ENCODE measurements at places on chromosomes 2 and 18.

DNA sequence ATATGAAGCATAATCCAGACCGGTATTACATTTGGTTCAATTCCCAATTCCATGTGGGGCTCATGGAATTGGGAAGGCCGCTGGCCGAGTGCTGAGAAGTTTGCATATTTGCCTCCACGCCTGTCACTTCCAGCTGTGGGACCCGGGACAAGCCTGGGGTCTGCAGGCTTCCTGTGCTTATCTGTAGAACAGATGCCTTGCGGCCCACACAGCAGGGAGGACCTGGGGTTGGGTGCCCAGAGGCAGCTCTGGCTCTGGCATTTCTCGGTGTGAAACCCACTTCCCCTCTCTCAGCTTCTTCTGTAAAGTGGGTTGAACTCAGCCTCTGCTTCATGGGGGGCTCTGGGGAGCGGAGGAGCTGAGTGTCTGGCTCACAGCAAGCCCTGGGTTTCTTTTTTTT lies 97.9 kb downstream of the SH3BP4 start:
- no peak for DNase-seq

DNA sequence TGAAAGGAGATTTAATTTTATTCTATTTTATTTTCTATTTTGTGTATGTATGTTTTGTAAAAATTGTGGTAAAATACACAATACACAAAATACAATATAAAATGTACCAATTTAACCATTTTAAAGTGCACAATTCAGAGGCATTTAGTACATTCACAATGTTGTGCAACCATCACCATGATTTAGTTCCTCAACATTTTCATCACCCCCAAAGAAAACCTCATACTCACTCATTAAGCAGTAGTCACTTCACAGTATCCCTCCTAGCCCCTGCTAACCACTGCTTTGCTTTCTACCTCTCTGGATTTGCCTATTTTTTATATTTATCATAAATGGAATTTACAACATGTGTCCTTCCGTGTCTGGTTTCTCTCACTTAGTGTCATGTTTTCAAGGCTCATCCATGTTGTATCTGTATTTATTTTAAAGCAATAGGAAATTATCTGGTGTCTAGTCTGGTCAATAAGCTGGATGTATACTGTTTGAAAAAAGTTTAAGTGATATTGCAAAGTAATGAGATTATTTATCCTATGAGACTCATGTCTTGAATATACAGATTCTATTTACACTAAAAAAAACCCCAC lies 77.9 kb upstream of the GLS start:
- DNase-seq = no peak

- peak; percentile 82 for DNase-seq
Observed at GRCh38 chr2:108271691-108272253, 16.9 kb upstream of the SULT1C2 start.

- no peak for DNase-seq
Observed at GRCh38 chr18:24189664-24190346, 50.9 kb downstream of the CABYR start.

- no peak for DNase-seq
Observed at GRCh38 chr2:20419752-20420151, 27.1 kb upstream of the RHOB start.

DNA sequence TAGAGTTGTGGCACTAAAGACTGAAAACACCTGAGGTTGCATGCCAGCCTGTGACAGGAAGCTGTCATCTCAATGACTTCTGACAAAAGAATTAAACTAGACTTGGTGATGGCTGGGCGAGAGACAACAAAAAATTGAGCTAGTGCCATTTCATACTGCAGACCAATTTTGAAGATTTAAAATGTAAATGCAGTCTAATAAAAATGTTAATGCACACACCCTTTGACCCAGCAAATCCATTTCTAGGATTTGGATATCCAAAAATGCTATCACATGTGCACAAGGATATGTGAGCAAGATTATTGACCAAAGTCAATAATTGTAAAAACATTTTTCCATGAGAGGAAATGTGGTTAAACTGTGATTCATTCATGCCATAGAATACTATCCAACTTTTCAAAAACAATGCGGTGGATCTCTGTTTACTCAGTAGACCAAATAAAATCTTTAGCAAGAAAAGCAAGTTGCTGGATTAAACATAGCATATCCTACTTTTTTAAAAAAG lies 5.6 kb downstream of the FBXO36 start:
- DNase-seq = peak; percentile 67

GRCh38 chr2:16064745-16065144 lies 124.4 kb downstream of the MYCN start:
- no peak for DNase-seq

DNA sequence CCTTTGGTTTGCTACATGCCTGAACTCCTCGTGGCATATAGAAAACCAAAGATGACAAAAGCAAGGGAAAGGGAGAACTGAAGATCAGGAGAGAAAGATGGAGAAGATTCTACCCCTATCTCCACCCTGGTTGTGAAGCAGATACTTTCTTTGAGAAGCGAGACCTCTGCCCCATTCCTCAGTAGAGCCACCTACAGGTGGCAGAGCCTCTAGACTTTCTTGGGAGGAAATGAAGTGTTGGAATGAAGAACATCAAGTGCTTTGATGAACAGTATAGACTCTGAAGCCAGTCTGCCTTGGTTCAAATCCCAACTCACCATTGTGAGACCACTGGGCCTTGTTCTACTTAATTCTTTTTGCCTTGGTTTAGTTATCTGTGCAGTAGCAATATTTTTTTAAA lies 348.8 kb upstream of the ETAA1 start:
- no peak for DNase-seq

GRCh38 chr18:55235094-55235461 lies 275.8 kb upstream of the CCDC68 start:
- DNase-seq = no peak

GRCh38 chr2:225536036-225536435 lies 136.5 kb downstream of the NYAP2 start:
- DNase-seq = no peak

Measured in HCEC 1CT (cell line).